ENCODE measurements at places on chromosomes 6 and 20. TPM values are rescaled to one million over a fixed set of nuclear protein-coding genes. Genes with fewer than 3 reads are reported as not detected.

LRFN2 gene
- total RNA-seq: not detected

DNA sequence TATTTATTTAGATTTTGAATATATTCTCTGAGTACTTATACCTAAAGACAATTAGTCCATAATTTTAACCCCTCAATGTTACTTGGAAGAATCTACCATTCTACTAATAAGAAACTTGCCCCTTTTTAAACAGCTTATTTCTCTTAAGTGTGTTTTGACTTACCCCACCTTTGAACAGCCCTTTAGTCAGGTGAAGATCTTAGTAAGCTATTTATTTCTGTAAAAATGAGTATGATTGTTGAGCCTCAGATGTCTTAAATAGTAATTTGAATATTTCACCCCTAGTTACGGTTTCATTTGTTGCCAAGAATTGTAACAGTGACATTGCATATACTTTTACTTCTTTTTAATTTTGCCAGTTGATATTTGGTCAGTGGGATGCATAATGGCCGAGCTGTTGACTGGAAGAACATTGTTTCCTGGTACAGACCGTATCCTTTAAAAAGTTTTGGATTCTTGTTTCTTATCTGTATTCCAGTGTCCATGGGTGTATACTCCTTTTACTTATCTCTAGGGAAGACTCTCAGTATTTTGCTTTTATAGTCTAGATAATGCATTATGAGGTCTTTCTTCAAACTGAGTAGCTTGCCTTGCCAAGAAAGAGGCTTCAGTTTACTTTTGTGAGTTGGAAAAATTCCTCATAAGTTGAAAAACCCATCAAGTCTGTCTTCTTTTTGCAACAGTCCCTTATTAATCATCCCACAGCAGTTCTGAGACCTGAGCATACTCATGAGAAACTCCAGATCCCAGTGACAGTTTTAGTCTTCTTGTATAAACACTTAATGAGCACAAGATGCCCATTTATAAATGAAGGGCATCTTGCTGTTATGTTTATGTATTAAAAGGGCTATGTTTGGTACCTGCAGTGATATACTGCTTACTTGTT, 48.8 kb downstream of the MAPK14 start:
- no peaks in the 10 kb centered on the region for H3K27me3 ChIP-seq
- DNase-seq: no peak
- H3K27ac ChIP-seq: peak overlapping the region; percentile 31
- no peak overlapping the region for H3K4me3 ChIP-seq

DNA sequence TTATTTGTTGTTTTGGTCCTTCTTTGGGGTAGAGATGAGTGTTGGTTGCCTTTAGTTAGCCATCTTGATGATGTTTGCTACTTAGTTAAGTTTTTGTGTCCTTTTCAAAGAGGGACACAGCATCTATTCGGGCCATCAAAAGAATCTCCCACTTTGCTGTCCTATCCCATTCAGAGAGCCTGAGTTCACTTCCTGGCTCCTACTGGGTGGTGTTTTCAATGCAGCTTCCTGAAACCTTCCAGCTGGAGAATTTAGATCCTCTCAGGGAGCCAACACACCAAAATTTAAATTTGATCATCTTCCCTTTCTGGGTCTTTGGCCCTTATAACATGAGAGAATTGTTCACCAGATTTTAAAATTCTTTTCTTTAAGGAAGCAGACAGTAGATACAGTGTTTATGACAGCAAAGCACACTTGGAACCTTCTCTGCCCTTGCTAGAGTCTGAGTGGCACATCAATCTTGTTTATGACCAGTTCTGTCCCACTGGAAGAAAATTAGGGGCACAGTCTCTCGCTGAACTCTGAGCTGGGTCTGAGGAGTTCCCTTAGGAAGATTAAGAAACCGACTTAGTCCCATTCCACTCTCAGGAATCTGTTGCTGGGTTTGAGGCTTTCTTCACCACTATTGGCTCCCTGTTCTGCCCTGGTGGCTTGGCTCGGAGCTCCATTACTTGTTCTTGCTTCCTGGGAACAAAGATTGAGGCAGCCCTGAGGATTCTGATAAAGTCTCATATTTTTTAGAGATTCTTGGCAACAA, 115.5 kb downstream of the CCDC170 start:
- no peak for DNase-seq
- H3K27me3 ChIP-seq: no peaks in the 10 kb centered on the region
- H3K36me3 ChIP-seq: no peaks in the 10 kb centered on the region
- H3K27ac ChIP-seq: no peak overlapping the region
- no peaks in the 10 kb centered on the region for H3K4me1 ChIP-seq
- no peak overlapping the region for H3K4me3 ChIP-seq

DNA sequence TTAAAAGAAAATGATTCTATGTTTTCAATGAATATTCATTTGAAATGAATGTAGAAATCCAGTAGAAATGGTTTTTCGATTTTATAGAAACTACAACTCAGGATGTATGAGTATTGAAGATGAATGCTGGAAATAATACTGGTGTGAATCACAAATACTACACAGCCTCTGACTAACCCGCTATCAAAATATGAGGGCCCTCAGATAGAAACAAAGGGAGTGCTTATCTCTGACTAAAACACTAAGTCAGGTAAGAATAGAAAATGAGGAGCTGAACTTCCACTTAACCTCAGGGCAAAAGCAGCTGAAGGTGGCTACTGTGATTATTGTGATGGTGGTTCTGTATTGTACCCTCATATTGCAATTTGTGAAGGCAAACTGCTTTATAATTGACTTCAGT, 220.9 kb upstream of the RNF217 start:
- no peak for DNase-seq
- H3K36me3 ChIP-seq: no peaks in the 10 kb centered on the region
- no peaks in the 10 kb centered on the region for H3K4me1 ChIP-seq

Data from right lobe of liver (tissue), 6 donors.